Epithelial cell of proximal tubule (primary cell): ENCODE measurements at places on chromosomes 7 and 10. TPM values are rescaled to one million over a fixed set of nuclear protein-coding genes. Genes with fewer than 3 reads are reported as not detected.

FGL2 gene
- total RNA-seq = not detected in 2 replicates

ICA1 gene
- total RNA-seq = 9.6 and 30.3 TPM in 2 replicates

GNGT1 gene
- not detected in 2 replicates for total RNA-seq

FBXO24 gene
- 0.80 and 1.0 TPM in 2 replicates for total RNA-seq

PRRT4 gene
- total RNA-seq = 1.3 TPM in 1 of 2 replicates, not detected in the other

NME8 gene
- not detected in 2 replicates for total RNA-seq

LRRTM3 gene
- 0.06 TPM in 1 of 2 replicates, not detected in the other for total RNA-seq

GSDME gene
- 42.8 and 73.6 TPM in 2 replicates for total RNA-seq

TBC1D12 gene
- 9.8 and 12.9 TPM in 2 replicates for total RNA-seq

TRIM56 gene
- 9.2 and 9.4 TPM in 2 replicates for total RNA-seq

SEMA3A gene
- total RNA-seq = 13.7 and 20.5 TPM in 2 replicates

HGF gene
- total RNA-seq = not detected in 2 replicates

SOSTDC1 gene
- 0.29 TPM in 1 of 2 replicates, not detected in the other for total RNA-seq

LRIT1 gene
- not detected in 2 replicates for total RNA-seq

MLXIPL gene
- not detected in 2 replicates for total RNA-seq

ASZ1 gene
- not detected in 2 replicates for total RNA-seq

MAGI2 gene
- 0.43 and 0.92 TPM in 2 replicates for total RNA-seq

MBL2 gene
- not detected in 2 replicates for total RNA-seq

FAM25A gene
- total RNA-seq = not detected in 2 replicates

CNPY1 gene
- total RNA-seq = not detected in 2 replicates

TMEM140 gene
- 0.36 and 0.46 TPM in 2 replicates for total RNA-seq

HPS6 gene
- 47.6 and 52.6 TPM in 2 replicates for total RNA-seq

NRAP gene
- not detected in 2 replicates for total RNA-seq

SLC18A3 gene
- total RNA-seq = not detected in 2 replicates

BLNK gene
- 0.12 and 0.29 TPM in 2 replicates for total RNA-seq

DPYSL4 gene
- 1.7 and 3.3 TPM in 2 replicates for total RNA-seq

GDF2 gene
- not detected in 2 replicates for total RNA-seq

MKX gene
- total RNA-seq = 0.06 and 0.07 TPM in 2 replicates

NUTM2D gene
- 0.65 and 1.0 TPM in 2 replicates for total RNA-seq

GPR15LG gene
- 1.0 TPM in 1 of 2 replicates, not detected in the other for total RNA-seq

FEZF1 gene
- not detected in 2 replicates for total RNA-seq

FAM241B gene
- total RNA-seq = 4.2 and 6.7 TPM in 2 replicates

ZNF777 gene
- 9.1 and 11.3 TPM in 2 replicates for total RNA-seq

VOPP1 gene
- 98.3 and 116 TPM in 2 replicates for total RNA-seq

GBX1 gene
- total RNA-seq = not detected in 2 replicates

NKX2-3 gene
- not detected in 2 replicates for total RNA-seq
